ENCODE measurements at places on chromosomes 5 and 9.
A peak's percentile ranks its signal among the peaks of the same experiment; 100 is the strongest.

- H3K36me3 ChIP-seq = no peaks in the 10 kb centered on the region
- no peak overlapping the region for H3K4me3 ChIP-seq
These were observed 32.1 kb upstream of the ANKRD18A start for GRCh38 chr9:38652486-38652885.

DNA sequence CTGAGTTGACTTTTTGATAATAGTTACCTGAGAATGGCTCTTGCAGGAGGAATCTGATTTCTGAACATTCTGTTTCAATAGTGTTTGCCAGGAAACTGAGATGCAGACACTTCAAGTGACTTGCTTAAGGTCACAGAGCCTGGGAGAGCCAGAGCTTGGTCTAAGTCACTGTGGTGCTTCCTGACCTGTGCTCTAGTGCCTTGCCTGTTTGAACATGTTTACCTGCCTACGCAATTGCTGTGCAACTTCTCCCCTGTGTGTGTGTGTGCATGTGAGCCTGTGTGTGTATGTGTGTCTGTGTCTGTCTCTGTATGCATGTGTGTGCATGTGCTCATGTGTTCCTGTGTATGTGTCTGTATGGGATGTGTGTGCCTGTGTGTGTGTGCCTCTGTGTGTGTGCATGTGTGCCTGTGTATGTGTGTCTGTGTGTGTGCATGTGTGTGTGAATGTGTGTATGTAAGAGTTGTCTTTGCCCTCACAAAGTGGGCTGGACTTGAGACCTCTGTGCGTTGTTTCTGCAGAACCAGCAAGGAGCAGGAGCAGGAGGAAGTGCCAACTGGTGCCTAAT, 185.8 kb downstream of the GADD45G start:
- no peak for DNase-seq
- no peaks in the 10 kb centered on the region for H3K36me3 ChIP-seq

- no peak for DNase-seq
- H3K4me1 ChIP-seq = no peaks in the 10 kb centered on the region
- H3K27me3 ChIP-seq = no peaks in the 10 kb centered on the region
- H3K4me3 ChIP-seq = no peak overlapping the region
- H3K27ac ChIP-seq = no peak overlapping the region
- no peaks in the 10 kb centered on the region for H3K36me3 ChIP-seq
These were observed 1029.6 kb downstream of the CDH12 start for GRCh38 chr5:21823588-21823987.

DNA sequence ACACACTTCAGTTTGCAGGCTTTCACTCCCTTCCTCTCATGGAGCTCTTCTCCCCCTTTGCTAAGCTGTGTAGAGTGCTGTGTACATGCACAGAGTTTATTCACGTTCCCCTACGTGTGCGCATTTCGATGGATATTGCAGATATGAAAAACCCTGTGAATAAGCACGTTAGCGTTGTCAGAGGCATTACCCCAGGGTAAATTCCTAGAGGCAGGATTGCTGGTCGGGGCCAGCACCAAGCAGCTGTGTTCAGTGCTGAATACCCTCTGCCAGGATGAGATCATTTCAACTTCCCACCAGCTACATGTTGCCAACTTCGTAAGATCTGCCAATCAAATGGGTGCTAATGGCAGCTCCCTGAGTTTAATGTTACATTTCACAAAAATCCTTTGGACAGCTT, 172.3 kb upstream of the PPP1R26 start:
- no peak overlapping the region for H3K27ac ChIP-seq
- H3K27me3 ChIP-seq = peaks cover 35% of the 10 kb centered on the region
- peaks cover 3% of the 10 kb centered on the region for H3K36me3 ChIP-seq

DNA sequence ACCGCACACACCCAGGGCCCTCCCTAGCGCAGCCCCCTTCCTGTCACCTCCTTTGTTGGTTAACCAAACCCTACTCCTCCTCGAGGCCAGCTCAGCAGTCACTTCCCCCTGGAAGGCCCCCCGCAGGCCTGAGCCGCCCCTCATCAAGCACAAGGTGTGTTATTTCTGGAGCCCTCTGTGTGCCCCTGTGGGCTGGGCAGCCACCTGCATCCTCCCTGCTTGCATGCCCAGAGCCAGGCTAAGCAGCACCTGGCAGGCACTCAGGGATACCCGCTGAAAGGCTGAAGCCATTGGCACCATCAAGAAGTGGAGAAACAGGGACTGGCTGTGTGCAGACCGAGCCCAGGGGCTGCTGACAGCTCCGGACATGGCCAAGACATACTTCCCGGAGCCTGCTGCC, 121.8 kb downstream of the ZNF354C start:
- H3K36me3 ChIP-seq = no peaks in the 10 kb centered on the region
- H3K4me3 ChIP-seq = no peak overlapping the region
- peaks cover 4% of the 10 kb centered on the region for H3K4me1 ChIP-seq
- H3K27me3 ChIP-seq = peaks cover 52% of the 10 kb centered on the region
- no peak for DNase-seq

DNA sequence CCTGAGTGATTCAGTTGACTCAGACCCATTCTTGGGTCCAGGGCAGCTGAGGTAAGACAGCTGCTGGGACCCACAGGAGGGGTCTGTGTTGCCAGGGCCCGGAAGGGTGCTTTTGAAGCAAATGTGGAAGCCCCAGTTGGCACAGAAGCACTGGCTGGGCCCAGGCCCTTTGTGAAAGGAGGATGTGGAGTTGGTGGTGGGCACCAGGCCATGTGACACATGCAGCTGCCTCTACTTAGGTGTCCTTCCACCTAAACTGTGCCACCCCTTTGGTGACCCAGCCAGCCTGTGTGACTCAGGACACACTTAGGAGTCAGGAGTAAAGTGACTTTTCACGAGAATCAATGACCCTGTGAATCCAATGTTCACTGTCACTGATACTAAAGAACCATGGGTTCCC, 114.3 kb upstream of the SLC25A48 start:
- peaks cover 24% of the 10 kb centered on the region for H3K27me3 ChIP-seq
- H3K4me1 ChIP-seq = peaks cover 2% of the 10 kb centered on the region
- no peak for DNase-seq

DNA sequence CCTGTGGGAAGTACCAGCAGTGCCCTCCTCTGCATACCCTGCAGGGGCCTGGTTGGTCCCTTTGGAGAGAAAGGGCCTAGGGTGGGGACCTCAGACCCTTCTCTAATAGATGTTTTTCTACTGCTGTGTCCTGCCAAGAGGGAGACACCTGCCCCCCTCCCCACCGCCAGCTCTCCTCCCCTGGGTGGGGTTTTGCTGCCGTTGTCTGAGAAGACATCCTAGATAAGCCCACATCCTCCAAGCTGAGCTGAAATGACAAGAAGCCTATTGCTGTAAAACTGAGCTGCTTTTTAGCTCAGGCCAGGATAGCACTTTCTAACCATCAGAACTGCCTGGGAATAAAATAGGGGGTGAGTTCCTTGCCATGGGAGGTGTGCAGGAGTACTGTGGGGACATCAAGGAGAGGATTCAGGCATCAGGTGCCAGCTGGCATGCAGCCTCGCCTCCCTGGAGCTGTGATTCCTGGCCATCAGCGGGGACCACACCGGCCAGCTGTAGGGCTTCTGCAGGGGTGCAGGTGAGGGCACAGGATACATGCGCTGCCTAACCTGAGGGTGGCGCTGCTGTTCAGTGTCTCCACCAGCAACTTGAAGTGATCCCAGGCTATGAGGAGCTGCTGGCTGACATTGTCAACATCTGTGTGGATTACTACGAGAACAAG, 37.9 kb downstream of the CYFIP2 start:
- H3K27ac ChIP-seq = peak overlapping the region; percentile 93
- no peak for DNase-seq
- H3K4me3 ChIP-seq = peak overlapping the region; percentile 67
- no peaks in the 10 kb centered on the region for H3K27me3 ChIP-seq
- peaks cover 57% of the 10 kb centered on the region for H3K4me1 ChIP-seq

GRCh38 chr5:54066433-54066832, 243.9 kb downstream of the ARL15 start:
- no peaks in the 10 kb centered on the region for H3K4me1 ChIP-seq
- H3K4me3 ChIP-seq = no peak overlapping the region
- no peak for DNase-seq
- H3K27me3 ChIP-seq = no peaks in the 10 kb centered on the region

DNA sequence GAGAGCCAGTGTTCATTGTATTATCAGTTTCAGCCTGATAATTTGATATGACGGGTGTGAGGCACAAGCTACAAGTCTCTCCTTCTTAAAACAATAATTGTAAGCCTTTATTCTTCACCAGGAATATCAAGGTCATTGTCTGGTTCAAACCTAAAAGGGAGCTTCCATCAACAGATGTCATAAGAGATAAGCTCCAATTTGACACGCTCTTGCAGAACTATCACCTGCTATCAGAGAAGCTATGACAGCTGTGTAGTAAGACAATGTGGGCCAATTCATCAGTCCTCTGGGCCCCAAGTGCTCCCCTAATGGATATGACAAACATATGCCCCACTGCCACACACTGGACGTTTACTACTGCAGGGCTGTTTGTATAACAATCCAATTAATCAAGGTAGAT, 1010.2 kb upstream of the DMAC1 start:
- H3K27ac ChIP-seq = no peak overlapping the region
- H3K4me1 ChIP-seq = no peaks in the 10 kb centered on the region
- no peaks in the 10 kb centered on the region for H3K36me3 ChIP-seq
- peaks cover 18% of the 10 kb centered on the region for H3K27me3 ChIP-seq
- no peak for DNase-seq

DNA sequence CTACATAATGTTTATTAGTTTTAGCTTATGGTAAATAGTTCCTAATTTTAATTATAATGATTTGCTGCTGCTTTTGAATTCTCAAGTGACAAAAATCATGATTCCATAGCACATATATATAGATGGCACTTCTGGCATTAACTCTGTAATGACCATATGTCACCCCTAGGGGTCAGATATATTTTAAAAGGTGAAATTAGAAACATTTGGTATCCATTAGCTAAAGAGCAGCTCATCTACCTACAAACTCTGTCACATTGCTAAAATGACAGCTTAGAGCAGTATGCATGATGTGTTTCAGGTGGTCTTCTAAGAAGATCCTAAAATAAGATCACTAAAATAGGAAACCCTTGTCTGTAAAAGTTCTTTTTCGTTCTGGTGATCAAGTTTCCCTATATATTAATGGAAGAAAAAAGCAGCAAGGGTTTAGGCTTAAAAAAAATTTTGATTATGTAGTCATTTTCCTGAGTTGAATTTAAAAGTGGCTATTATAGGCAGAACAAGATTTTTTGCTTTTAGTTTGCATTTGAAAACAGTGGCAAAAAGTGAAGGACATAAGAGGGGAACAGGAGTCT, 157.7 kb upstream of the POU5F2 start:
- DNase-seq = no peak
- no peak overlapping the region for H3K4me3 ChIP-seq
- H3K27me3 ChIP-seq = no peaks in the 10 kb centered on the region
- H3K4me1 ChIP-seq = peaks cover 7% of the 10 kb centered on the region
- peaks cover 2% of the 10 kb centered on the region for H3K36me3 ChIP-seq
- no peak overlapping the region for H3K27ac ChIP-seq

DNA sequence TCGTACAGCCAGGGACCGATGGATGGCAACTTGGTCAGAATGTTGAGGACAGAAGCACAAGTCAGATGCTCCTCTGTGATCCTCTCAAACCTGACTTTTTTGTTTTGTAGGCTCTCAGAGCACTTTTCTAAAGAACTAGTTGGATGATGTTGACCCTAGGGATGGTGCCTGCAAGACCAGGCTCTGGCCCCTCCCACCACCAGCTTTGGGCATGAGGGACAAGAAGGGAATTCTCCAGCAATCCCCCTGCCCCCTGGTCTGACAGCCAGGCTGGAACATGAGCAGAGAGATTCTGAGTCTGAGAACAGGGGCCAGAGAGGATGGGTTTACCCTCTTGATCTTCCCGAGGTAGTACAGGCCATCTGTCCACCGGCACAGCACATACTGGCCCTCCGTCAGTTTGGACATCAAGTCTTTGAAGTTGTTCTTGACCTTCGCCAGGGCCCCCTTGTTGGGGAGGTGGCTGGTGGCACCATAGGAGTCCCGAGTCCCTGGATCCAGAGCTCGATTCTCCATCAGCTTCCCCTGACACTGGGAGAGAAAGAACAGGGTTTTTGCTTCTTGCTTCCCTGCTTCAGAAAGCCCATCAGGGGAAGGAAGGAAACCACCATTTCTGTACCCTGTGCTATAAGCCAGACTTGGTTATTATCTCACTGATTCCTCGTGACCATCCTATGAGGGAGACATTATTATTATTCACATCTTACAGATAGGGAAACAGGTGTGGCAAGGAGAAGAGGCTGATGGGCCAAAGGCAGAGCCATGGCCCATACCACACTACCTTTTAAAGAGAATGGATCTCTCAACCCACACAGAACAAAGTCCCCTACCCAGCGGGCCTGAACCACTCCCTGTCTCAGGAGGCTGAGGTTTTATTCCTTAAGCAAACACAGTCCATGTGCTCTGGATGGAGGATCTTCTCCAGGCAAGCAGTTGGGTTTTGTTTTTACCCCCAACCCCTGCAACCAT, 2.5 kb downstream of the PHF19 start:
- peaks cover 16% of the 10 kb centered on the region for H3K36me3 ChIP-seq
- H3K27ac ChIP-seq = peak overlapping the region; percentile 95
- no peak overlapping the region for H3K4me3 ChIP-seq
- H3K27me3 ChIP-seq = no peaks in the 10 kb centered on the region
- H3K4me1 ChIP-seq = peaks cover 55% of the 10 kb centered on the region
